ENCODE measurements at places on chromosomes 5 and 9.

- no peak for DNase-seq
These were observed 164.6 kb upstream of the MEF2C start for GRCh38 chr5:89047571-89047970.

DNA sequence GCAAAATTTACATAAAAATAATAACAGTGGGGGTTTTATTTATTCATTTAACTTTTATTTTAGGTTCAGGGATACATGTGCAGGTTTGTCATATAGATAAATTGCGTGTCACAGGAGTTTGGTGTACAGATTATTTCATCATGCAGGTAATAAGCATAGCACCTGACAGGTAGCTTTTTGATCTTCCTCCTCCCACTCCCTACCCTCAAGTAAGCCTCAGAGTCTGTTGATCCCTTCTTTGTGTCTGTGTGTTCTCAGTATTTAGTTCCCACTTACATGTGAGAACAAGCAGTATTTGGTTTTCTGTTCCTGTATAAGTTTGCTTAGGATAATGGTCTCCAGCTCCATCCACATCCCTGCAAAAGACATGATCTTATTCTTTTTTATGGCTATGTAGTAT, 240.3 kb downstream of the KIAA0825 start:
- no peak for DNase-seq

GRCh38 chr9:23764219-23764618, 61.8 kb downstream of the ELAVL2 start:
- no peak for DNase-seq

DNA sequence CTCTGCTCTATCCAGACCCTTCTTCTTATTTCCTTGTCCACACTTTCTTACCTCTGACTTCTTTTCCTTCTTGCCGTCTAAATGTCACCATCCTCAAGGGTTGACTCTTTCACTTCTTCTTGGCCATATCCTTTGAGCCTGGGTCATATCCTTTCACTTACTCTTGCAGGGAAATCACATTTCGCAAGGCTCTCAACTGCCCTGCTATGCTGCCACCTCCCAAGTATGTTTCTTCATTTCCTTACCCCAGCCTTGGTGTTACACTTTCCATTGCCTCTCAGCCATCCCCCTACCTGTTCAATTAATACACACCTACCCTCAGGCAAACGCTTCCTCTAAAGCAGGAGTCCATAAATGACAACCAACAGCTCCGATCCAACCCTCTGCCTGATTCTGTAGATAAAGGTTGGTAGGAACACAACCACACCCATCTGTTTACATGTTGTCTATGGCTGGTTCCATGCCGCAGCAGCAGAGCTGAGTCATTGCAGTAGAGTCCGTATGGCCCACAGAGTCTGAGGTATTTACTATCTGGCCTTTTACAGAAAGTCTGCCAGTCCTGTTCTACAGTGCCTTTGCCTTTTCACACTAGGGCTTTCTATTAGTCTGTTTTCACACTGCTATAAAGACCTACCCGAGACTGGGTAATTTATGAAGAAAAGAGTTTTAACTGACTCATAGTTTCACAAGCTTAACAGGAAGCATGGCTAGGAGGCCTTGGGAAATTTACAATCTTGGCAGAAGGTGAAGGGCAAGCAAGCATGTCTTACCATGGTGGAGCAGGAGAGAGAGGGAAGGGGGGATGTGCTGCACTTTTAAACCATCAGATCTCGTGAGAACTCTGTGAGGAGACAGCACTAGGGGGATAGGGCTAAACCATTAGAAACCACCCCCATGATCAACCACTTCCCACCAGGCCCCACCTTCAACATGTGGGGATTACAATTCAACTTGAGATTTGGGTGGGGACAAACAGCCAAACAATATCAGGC, 97.9 kb downstream of the SV2C start:
- no peak for DNase-seq

GRCh38 chr5:171705830-171706468, 79.7 kb upstream of the SMIM23 start:
- DNase-seq, result no peak

GRCh38 chr5:176784218-176785165, 25.9 kb upstream of the UNC5A start:
- DNase-seq, result no peak

DNA sequence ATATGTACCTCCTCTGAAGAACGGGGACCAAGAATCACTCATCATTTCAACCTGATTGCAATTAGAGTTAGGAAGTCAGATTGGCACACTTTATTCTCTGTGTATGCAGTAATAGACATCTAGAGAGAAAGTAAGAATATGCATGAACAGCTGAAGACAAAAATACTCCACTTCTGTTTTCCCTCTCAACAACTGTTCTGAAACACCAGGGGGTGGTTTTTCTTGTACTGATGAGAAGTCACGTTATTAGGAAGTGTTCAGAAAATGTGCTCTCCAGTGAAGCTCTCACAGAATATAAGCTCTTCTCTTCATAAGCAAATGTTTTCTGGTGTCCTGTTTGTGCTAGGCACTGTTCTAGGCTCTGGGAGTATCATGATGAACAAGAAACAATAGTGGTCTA, 531.7 kb upstream of the C9orf72 start:
- no peak for DNase-seq

GRCh38 chr5:106020894-106021293, 1649.8 kb downstream of the EFNA5 start:
- DNase-seq, result no peak

DNA sequence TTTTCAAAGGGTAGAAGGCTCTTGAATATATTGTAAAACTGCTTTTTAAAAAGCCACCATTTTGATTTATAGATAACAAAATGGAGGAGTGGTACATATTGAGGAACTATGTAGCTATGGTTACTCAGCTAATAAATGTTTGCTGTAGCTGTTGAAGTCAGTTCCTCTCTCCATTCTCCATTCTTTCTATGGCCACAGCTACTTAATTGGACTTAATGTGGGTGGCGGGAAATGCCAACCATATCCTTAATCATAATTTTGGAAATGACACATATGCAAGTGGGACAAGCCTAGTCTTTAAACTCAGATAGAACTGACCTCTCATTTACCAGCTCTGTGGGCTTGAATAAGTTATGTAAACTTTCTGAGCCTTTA, 10.6 kb downstream of the CDKN2A start:
- no peak for DNase-seq

- DNase-seq, result no peak
These were observed 15.0 kb downstream of the BASP1 start for GRCh38 chr5:17232405-17232804.

- no peak for DNase-seq
These were observed 308.7 kb upstream of the BRINP1 start for GRCh38 chr9:119677811-119678505.

- no peak for DNase-seq
These were observed 34.4 kb downstream of the DOCK8 start for GRCh38 chr9:249025-249424.

- DNase-seq, result no peak
These were observed 281.2 kb downstream of the NR2F1-AS1 start for GRCh38 chr5:93299681-93300308.

DNA sequence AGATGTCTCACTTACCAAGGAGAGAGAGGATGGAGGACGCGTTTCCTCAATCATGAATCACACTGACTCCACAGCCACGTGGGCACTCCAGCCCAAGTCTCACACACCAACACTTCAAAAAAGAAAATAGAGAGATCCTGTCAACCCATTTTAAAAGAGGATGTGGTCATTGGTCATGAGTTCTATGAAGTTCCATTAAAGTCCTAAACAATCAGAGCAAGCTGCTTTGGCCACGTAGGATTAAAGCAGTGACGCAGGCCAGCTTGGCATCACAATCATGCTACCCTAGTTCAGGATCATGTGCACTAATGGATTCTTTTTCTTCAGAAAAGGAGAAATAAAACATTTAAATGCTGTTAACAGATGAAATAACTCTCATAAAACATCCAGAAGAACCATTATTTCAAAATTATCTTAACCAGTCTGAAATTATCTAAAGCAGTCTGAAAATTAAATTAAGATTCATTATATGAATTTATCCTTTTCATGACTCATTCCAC, 108.1 kb downstream of the SEMA5A start:
- DNase-seq, result no peak

GRCh38 chr5:161155451-161155850, 303.4 kb upstream of the ATP10B start:
- DNase-seq, result no peak

- no peak for DNase-seq
These were observed 336.3 kb downstream of the KDM4C start for GRCh38 chr9:7094052-7094451.

DNA sequence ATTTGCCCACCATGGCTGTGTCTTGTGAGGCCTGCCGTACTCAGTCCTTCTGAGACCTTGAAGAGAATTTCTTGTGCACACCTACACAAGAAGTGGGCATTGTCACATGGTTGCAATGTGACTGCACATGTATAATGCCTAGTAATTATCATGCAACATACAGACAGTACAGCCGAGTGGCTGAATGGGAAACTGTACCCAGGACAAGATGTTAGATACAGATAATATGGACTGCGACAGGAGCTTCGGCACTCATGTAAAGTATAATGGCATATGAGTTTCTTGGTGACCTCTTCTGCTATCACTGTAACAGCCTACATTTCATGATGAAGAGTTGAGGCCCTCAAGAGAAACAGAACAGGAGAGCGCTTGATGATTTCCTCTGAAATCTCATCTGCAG, 4.8 kb upstream of the PRKACG start:
- no peak for DNase-seq

GRCh38 chr5:120678279-120678678, 214.2 kb downstream of the PRR16 start:
- DNase-seq, result no peak

Measured in stimulated activated CD8-positive, alpha-beta memory T cell treated with anti-CD3 and anti-CD28 coated beads, Interleukin-4, amount 100 ng/mL, for 1 hour (primary cell).